GM04503 (cell line): ENCODE measurements at places on chromosomes 7 and 10.

DNA sequence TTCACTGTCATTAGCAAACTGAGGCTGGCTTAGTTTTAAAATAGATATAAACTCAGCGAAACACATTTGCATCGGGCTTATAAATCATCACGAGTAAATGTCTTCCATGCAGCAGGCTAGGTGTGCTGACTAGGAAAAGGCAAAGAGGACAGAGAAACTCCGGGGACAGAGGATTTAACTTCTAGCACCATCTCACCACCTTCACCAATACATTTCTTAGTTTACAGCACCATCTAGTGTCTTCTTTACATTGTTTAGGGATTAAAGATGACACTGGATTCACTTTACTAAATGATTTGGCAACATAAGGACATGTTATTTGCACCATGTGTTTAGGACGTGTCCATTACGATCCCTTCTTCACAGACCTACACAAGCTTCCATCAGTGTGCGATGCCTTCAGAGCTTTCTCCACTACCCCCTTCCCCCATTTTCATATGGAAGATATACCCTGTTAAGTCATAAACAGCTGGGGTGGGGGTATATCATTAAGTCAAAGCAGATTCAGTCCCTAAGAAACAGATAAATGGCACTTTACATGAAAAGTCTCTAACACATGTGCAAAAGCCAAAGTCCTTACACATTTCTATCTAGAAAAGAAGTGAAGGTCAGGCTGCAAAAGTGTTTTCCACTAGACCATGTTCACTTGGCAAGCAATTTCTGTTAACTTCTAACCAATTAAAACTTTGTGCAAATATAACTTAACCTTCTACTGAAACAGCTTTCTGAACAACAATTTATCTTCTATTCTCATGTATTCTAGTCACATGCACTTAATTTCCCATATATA, 103.3 kb downstream of the GRB10 start:
- no peak for DNase-seq

DNA sequence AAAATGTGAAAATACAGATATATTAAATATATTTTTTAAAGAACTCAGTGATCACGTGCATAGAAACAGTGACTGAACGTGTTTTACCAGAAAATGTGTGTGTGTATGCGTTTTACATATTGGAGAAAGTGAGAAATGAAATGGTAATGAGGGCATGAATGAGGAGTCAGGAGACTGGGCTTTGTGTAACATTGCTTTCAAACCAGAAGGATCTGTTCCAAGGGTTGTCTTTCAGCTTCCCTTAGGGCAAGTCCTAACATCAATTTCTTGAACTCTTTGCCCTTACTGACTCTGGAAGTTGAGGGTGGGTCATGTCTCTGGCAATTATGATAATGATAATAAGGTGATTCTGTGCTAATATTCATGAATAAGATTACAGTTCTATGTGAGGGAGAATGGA, 557.3 kb downstream of the PHTF2 start:
- no peak for DNase-seq

DNA sequence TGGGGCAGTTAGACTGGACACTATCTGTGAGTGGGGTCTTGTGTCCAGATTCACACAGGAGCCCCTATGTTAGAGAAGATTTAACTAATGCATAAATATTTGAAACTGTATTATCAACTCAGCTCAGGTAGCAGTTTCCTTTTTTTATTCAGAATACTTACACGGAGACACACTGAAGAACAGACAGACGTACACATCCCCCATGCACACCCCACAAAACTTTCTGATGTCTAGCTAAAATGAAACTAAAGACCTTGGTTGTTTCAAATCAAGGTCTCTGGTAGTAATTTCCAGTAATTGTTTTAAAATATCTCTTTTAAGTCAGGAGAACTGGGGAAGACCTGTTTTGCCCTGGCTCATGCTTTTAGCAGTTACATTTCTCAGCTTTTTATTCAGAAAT, 55.7 kb upstream of the PRKCQ start:
- no peak for DNase-seq

DNA sequence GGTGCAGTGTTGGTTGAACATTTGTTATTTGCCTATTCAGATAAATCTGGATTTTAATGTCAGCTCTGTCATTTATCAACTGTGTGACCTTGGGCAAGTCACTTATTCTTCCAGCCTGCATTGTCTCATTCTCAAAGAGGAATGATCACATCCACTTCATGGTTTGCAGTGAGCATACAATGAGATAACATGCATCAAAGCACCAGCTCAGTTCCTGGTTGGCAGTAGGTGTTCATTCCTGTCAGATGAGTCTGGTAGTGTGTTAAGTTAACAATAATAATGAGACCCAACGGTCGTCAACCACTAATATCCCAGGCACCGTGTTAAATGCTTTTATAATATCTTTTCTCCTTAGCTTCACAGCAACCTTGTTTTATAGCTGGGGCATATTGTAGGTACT, 137.3 kb downstream of the SORCS3 start:
- no peak for DNase-seq

- no peak for DNase-seq
These were observed 25.0 kb downstream of the MAPK8 start for GRCh38 chr10:48331436-48331835.

DNA sequence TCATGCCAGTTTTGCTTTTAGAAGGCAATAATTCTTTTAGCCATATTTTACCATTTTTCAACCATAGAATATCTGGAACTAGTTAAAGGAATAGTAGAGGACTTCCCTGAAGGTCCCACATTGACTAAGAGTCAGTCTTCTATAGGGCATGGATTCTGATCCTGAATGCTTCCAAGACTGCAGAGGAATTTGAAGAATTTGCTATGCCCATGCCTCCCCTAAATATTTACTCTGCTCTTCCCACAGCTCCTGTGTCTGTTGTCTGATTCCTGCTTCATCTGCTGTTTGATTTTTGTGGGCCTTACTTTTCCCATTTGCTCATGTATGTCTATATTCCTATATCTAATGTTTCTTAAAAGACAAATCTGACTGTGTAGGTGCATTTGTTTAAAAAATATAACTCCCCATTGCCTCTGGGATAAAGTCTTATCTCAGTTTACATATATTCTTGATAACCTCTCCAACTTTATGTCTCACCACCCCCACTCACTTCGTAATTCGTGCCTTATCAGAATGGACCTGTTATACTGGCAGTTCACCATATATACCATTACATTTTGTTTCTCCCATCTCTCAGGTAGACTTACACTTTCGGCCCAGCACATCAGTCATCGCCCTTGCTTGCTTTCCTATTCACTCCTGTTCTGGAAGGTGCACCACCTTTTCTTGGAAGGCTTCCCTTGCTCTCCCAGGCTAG, 33.9 kb downstream of the LRRC4 start:
- no peak for DNase-seq

DNA sequence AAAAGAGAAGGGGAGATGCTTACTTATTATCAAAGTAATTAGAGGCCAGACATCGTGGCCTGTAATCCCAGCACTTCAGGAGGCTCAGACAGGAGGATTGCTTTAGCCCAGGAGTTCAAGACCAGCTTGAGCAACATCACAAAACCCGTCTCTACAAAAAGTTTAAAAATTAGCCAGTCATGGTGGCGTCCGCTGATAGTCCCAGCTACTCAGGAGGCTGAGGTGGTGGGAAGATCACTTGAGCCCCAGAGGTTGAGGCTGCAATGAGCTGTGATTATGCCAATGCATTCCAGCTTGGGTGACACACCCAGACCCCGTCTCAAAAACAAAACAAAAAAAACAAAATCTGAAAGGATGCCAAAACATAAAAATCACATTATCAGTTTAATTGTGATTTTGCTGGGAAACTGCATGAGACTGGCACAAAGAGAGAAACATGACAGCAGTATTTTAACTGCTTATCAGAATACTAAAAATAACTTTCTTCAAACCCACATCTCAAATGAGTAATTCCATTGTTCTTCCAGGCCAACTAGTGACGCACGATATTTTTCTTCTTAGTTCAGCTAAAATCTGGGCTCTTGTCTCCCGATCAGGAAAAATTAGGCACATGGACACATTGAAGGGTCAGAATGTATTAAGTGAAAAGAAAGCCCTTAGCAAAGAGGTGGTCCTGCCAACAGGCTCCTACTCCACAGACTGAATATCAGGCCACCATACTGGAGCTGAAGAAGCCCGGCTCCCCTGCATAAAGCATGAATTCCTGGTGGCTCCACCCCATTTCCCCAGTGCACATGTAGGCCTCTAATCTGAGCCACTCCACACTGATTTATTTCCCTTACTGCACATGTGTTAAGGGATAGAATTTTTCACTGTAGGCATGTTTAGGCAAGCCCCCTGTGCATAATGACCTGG, 9.6 kb upstream of the CCM2 start:
- no peak for DNase-seq

GRCh38 chr7:55510621-55511020, 61.7 kb downstream of the VOPP1 start:
- DNase-seq: no peak

GRCh38 chr10:132146941-132147915, 39.5 kb upstream of the DPYSL4 start:
- no peak for DNase-seq

- DNase-seq: no peak
These were observed 135.4 kb upstream of the KMT2E start for GRCh38 chr7:104878577-104878976.

GRCh38 chr10:104067525-104067924, 18.2 kb downstream of the COL17A1 start:
- DNase-seq: no peak

DNA sequence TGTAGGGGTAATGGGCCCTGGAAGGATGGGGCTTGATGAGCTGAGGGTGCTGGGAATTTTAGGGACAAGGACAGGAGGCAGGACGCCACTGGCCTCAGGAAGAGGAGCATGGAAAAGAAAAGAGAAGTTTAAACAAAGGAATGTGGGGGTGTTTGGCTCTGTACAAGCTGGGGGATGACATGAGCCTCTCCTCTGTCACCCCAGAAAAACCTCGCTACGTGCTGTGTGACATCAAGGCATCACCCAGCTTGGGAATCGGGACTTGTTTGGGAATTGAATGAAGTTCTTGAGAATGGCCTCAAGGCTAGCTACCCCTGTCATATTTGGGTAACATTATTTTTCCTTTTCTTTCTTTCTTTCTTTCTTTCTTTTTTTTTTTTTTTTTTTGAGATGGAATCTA, 47.7 kb upstream of the HSPB1 start:
- no peak for DNase-seq

DNA sequence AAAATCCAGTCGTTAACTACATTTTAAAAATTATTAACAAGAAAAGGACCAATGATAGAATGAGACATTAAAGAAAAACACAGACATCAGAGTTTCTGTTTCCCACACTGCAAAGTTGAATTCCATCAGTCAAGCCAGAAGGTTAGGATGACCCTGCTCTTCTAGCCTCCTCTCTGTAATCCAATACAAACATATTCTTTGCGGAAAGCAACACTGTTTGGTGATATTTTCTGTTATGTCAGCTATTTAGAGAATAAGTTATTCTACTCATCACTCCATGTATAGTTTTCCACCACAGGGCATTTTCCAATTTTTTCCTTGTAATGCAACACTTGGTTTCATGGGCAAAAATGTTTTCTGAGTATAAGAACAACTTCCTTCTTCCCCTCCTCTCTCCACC, 152.3 kb downstream of the EVX1 start:
- no peak for DNase-seq

DNA sequence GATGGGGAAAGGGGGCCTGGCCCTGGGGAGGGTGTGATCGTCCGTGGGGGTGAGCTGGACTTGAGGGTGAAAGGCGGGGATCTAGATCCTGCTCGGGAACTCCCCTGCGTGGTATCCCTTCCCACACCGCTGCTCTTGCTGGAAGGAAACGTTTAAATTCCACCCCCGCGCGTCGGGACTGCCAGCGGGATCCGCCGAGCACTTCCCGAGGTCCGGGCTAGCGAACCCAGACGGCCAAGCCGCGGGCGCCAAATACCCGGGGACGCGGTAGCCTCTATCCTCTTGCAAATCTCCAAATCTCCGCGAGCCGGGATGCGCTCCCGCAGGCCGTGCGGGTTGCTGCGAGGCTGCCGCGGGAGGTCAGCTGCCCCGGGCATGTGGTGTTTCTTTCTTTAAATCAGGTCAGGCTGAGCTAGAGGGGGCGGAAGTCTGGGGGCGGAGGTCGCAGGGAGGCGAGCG, 904 bp downstream of the NPTX2 start:
- DNase-seq: no peak

- no peak for DNase-seq
These were observed 13.1 kb downstream of the GNAT3 start for GRCh38 chr7:80498481-80499349.

DNA sequence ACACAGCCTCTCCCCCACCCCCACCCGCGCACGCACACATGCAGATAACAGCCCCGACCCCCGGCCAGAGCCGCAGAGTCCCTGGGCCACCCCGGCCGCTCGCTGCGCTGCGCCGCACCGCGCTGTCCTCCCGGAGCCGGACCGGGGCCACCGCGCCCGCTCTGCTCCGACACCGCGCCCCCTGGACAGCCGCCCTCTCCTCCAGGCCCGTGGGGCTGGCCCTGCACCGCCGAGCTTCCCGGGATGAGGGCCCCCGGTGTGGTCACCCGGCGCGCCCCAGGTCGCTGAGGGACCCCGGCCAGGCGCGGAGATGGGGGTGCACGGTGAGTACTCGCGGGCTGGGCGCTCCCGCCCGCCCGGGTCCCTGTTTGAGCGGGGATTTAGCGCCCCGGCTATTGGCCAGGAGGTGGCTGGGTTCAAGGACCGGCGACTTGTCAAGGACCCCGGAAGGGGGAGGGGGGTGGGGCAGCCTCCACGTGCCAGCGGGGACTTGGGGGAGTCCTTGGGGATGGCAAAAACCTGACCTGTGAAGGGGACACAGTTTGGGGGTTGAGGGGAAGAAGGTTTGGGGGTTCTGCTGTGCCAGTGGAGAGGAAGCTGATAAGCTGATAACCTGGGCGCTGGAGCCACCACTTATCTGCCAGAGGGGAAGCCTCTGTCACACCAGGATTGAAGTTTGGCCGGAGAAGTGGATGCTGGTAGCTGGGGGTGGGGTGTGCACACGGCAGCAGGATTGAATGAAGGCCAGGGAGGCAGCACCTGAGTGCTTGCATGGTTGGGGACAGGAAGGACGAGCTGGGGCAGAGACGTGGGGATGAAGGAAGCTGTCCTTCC, 620 bp downstream of the EPO start:
- DNase-seq: no peak

DNA sequence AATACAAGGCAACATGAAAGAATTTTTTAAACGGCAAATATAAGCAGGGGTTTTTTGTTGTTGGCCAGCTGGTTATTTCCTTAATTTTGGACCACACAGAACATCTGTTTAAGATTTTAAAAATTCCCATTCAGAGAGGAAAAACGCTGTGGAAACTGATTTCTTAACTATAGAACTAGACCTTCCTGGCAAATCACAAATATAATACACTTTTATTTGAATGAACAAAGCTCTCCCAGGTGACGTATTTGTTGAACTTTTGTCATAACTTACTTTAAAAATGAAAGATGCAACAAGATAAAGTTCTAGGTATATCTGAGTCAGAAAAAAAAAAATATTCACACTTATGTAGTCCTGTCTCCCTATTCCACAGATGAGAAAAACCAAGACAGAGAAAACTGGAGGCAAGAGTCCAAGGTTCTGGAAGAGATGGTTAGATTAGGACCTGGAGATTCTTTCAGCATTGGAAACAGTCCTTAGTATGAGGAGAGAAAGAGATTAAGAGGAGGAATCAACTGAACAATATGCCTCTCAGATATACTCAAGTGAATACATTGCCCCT, 269.1 kb downstream of the NEBL start:
- DNase-seq: no peak
